ENCODE measurements at places on chromosomes 4 and X.

- DNase-seq = no peak
Measured at GRCh38 chr4:27289704-27290103, 429.1 kb downstream of the STIM2 start.

DNA sequence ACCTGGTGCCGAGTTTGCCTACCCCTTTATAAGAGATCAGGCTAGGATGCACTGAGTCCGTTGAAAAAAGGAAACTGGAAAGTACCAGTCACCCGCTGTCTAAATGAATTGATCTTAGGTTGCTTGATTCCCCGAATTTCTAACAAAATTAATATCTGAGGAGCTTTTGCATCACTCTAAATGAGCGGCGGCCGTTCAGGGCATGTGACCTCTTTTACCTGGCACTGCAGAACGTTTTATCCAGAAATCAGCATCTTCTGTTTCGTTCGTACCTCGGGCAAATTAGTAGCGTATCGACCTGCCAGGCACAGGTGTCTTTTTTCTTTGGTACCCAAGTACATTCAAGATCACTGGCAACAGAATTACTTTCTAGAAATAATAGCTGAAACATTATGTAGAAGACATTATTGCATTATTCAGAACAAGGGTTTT, 876 bp downstream of the KLHL2 start:
- DNase-seq = no peak

DNA sequence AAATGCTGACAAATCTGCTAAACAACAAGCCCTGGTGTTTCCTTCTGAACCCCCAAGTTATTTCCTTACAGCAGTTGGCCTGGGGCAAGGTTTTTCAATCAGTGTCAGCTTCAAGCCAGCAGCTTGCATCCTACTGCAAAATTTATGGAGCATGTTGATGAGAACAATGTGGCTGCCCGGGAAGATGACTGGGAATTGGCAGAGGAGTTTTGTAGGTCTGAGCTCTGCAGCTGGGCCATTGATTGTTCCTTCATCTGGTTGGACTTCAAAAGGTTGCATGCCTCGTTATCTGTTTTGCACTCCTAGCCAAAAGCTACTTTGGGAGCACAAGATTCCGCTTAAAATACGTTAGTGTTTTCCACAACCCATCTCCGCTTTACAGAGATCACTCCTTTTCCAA, 1030.3 kb upstream of the LCORL start:
- no peak for DNase-seq

DNA sequence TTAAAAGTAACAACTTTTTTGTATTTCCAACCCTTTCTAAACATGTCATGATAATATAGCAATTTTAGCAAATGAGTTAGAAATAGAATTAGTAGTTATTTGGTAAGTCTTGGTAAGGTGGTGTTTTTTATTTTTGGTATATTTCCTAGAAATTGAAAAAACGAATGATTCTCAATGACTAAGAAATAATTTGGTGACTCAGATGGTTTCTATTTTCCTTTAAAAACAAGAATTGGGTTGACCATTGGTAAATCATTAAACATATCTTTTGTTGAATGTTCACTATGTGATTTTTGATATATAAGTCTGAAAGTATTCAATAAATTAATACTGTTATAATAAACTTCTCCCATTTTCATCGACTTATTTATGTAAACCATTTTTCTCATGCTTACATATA, 206.2 kb upstream of the BANK1 start:
- DNase-seq = no peak

- no peak for DNase-seq
Measured at GRCh38 chrX:7201496-7201895, 53.5 kb upstream of the PUDP start.

DNA sequence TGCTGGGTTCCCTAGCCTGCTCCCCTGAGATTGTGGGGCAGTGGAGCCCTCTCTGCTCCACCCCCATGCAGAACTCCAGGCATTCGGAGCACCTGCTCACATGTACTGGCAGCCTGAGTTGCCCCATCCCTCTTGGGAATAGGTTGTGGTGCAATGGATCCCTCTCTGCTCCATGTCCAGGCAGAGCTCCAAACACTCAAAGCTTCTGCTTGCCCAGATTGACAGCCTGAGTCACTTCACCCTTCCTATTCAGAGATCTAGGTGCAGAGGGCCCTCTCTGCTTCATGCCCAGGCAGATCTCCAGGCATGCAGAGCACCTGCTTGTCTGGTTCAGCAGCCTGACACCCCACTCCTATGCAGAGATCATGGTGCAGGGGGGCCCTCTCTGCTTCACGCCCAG, 18.6 kb upstream of the TEX13B start:
- no peak for DNase-seq

Measured in activated T-helper 1 cell treated with Interleukin-2 at 50 U/mL for 16 hours (primary cell).